ENCODE measurements at places on chromosomes 16 and 17.

GRCh38 chr17:17314501-17315071 lies 11.4 kb downstream of the NT5M start:
- no peak for DNase-seq

DNA sequence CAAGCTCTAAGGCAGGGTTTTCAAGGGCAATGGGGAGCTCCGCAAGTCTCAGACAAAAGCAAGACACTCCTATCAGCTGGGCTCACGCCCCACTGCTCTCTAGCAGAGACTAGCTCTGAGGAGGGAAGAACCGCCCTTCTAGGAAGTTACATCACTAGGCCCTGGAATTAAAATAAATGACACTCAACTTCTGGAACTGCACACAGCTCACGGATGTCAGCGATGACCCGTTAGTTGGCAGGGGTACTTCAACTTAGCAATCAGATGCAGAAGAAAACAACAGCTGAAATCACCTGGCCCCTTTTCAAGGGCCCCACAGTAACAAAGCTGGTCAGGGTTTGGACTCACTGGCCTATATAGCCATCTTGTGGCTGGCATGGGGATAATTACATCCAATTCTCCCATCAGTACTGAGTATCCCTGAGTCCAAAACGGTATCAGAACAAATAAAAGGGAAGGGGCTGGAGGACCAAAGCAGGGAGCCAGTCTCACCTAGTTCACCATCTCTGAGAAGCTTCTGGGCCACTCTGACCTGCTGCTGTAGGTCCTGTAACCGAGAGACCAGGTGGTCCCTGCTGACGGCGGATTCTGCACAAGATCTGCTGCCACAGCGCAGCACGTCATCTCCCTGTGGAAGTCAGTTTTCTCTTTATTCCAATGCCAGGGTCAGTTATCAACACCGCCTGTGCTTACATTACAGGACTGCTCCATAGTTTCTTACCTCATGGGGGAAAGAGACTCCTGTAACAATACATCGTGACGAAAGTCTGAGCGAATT lies 22.2 kb downstream of the SERPINF1 start:
- peak; percentile 79 for DNase-seq

DNA sequence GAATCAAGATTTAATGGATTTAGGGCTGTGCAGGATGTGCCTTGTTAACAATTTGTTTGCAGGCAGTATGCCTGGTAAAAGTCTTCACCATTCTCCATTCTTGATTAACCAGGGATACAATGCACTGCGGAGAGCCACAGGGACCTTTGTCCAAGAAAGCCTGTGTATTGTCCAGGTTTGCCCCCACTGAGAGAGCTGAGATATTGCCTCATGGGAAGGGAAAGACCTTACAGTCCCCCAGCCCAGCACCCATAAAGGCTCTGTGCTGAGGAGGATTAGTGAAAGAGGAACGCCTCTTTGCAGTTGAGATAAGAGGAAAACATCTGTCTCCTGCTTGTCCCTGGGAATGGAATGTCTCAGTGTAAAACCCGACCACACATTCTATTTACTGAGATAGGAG lies 2169.6 kb downstream of the TP53TG3F start:
- no peak for DNase-seq

DNA sequence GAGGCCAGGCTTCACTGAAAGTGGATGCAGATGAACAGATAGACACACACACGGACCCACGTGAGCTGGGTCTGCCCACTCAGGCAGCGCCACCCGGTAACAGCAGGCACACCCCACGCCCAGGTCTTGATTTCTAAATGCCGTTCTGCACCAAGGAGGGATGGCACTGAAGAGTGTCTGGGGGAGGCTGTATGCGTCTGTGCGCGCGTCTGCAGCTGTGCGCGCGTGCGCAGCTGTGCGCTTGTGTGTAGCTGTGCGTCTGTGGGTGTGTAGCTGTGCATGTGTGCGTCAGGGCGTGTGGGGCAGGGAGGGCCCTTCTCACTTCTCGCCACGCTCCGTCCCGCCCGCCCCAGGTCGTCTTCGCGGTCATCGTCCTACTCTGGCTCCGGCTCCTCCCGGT lies 15.5 kb upstream of the IL17C start:
- DNase-seq, result no peak

DNA sequence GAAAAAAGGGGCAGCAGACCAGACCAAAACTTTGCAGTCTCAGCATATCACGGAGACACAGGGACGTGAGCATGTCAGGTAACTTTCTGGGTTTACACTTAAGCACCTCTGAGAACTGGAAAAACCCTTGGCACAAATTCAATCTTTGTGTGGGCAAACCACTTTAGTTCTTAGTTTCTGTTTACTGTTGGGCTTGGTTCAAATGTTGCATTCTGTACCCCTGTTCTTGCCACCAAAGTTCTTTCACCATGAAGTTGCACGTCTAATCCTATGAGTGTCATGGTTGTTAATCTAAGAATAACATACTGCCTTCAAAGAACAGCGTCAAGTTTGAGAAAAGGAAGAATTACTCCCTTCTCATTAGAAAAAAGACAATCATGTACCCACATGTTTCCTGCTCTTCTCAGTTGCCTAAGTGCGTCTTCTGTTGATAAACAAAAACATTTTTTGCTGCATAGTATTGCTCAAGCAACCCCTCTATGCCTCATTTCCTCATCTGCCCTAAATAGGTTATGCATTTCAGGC lies 11.6 kb downstream of the KRT33A start:
- DNase-seq, result peak; percentile 6

DNA sequence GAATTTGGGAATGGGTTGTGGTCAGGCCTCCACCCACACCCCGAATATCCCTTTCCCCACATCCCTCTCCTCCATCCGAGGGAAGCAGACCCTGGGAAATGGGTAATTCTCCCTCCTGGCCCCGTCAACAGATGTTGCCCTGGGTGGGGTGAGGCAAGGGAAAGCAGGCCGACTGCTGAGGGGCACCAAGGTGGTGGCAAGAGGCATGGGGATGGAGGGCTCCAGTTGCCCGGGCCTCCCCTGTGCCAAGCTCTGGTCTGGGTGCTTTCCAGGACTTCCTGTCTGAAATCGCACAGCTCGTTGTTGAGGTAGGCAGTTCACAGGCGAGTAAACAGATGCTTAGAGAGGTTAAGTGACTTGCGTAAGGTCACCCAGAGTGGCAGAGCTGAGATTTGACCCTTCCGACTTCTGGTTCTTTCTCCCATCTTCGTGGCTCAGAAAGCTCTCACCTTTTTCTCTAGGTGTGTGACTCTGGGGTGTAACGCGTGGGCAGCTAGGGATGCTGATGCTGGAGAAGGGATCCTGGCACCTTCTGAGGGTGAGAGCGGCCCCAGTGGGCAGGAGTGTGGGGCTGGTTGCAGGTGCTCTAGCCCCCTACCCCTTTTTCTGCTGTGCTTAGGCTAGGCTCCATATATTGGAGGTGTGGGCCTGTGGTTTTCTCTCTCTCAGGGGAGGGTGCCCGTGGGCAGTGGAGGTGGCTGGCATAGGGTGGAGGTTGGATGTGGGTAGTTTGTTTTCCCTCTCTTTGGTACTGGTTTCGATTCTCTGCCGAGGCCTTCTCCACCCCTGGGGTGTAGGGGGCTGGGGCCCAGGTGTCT lies 17.2 kb downstream of the RARA start:
- DNase-seq, result no peak

DNA sequence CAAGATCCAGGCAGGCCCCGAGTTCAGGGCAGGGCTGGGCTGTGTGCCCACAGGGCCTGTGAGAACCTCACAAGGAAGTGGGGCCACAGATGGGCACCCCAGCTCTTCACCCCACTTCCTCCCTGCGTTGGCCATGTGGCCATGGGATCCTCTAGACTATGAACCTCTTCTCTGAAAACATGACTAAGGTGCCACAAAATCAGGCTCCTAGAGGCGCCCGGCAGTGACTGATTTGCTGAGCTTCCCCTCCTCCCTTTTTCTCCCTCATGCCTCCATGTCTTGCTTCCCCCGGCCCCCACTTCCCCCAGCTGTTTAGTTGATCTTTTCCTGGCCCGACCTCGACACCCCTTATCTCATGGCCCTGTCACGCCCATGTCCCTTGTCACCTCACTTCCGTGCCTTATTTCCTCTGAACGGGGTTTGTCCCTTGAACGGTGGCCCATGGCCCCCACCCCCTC lies 87.1 kb downstream of the KCNJ12 start:
- DNase-seq, result peak; percentile 48

DNA sequence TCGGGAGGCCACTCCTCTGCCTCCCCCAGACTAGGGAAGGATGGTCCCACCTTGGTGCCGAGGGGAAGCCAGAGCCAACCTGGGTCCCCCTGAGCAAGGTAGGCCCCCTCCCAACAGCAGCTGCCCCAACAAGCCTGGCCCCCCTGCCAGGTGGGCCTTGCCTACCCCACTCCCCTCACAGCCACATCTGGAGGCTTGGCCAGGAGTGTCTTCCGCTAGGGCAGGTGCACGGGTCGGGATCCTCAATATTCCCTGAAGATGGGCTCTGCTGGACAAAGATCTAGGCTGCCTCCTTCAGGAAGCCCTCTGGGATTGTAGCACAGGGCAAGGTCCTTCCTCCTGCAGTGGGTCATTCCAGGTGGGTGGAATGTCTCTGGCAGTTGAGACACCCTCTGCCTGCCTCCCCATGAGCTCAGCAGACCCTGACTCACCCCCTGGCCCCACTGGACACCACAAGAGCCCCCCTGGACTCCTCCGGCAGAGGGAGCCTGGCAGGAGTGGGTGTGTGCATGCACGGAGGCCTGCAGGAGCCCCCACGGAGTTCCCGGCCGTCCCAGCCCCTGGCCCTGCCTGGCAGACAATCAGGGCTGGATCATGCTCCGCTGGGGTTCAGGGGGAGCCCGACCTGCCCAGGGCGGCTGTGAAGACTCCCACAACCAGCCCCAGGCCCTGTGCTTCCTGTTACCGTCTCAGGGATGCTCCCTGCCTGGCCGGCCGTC lies 435 bp downstream of the C1QTNF8 start:
- no peak for DNase-seq

GRCh38 chr16:48318630-48319029 lies 66.6 kb downstream of the SIAH1 start:
- peak; percentile 69 for DNase-seq

GRCh38 chr16:19356024-19356952 lies 61.4 kb upstream of the TMC5 start:
- no peak for DNase-seq

DNA sequence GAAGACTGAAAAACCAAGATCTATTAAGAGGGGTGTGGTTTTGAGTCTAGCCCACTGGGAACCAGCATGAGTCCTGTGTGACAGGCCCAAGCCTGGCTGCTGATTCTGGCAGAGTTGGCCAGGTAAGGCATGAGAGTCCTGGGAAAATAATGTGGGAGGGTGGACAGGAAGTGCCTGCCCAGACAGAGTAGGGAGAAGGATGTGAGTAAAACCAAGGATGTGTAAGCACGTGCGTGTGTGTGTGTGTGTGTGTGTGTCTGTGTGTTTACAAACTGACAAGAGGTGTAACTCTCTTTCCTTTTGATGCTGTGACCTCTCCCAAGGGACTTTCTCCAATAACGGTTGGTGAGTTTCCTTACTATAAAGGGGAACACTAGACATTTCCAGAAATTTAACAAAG lies 15.6 kb upstream of the TEX2 start:
- no peak for DNase-seq

DNA sequence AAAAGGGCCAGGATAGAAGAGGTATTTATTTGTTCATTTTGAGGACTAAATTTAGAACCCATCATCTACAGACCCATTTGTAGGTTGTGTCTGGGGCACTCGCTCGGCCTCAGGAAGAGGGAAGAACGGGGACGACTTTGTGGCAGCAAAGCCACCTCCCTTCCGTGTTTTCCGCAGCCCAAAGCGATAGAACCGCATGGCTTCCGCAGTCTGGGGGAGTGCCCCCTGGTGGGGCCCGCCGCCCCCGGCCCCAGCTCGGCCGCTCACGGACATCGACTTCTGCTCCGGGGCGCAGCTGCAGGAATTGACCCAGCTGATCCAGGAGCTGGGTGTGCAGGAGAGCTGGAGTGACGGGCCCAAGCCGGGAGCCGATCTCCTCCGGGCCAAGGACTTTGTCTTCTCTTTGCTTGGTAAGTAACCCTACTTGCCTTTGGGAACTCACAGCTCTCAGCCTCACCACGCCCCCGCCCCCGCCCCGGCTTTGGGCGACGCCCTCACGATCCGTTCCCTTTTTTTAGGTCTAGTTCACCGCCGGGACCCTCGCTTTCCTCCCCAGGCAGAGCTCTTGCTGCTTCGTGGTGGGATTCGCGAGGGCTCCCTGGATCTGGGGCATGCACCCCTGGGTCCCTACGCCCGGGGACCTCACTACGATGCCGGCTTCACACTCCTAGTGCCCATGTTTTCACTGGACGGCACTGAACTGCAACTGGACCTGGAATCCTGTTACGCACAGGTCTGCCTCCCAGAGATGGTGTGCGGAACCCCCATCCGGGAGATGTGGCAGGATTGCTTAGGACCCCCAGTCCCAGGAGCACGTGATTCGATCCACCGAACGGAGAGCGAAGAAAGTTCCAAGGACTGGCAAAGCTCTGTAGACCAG lies 681 bp downstream of the TMEM102 start:
- peak; percentile 87 for DNase-seq

- no peak for DNase-seq
Observed at GRCh38 chr17:12021623-12022140, 1.0 kb downstream of the MAP2K4 start.

DNA sequence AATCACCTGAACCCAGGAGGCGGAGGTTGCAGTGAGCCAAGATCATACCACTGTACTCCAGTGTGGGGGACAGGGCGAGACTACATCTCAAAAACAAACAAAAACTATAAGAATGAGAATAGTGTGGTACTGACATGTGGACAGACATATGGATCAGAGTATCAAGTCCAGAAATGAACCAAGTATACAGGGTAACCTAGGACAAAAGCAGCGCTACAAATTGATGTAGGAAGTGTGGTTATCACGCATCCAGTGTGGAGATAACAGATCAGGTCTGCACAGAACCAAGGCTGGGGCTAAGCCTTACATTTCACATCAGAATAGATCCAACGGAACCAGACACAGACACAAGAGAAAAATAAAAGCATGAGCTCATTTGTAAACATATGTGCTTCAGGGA lies 23.0 kb upstream of the C16orf95 start:
- no peak for DNase-seq

DNA sequence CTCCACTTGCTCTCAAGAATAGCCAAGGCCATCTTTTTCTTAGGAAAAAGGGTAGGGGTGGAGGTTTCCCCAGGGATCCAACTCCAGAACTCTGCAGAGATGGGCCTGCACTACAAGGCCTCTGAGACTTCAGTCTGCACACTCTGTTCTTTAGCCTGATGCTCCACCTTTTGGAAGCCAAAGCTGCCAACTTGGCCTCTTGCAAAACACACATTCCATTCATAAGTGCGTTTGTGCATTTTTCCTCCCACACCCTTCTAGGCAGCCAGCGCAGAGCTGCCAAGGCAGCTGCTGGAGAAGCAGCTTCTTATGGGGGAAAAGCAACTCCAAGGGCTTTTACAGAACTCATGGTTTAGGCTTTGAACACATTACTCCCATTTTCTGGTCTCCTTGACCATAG lies 45.3 kb downstream of the REXO5 start:
- no peak for DNase-seq

- DNase-seq, result no peak
Observed at GRCh38 chr17:3851461-3852100, 5.5 kb upstream of the NCBP3 start.
